Lower leg skin (tissue), 4 donors: ENCODE measurements at places on chromosomes 11 and 22.

DNA sequence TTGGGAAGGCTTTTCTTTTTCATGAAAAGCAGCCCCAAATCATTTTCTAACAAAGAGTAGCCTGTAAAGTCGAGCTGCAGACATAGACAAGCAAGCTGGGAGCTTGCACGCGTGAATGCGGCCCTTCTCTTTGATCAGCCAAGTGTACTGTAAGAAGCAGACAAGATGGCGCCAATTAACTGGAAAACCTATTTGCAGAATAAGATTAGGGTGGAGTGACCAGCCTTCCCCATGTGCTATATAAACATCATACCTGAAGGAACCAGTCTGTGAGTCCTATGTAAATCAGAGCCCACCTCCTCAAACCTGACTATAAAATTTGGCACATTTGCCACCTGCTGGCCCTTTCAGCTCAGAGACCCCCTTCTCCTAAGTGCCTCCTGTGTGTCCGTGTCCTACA, 982.7 kb downstream of the OPCML start:
- DNase-seq = no peak

DNA sequence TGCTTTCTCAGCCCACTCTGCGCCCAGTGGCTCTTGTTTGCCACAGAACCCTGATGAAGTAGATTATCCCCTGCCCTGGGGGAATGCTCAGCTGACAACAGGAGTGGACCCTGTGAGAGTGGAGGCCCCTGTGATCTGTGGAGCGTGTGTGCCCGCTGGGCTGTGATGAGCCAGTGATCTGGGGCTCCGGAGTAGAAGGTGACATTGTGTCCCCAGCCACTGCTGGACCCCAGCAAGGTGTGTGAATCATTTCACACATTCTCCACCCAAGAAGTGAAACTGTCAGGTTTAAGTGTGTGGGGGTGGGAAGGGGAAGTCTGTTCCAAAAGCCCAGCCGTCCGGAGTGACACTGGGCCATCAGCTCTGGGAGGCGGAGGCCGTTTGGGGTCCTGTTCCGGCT, 33.1 kb upstream of the GRAMD4 start:
- DNase-seq = no peak

DNA sequence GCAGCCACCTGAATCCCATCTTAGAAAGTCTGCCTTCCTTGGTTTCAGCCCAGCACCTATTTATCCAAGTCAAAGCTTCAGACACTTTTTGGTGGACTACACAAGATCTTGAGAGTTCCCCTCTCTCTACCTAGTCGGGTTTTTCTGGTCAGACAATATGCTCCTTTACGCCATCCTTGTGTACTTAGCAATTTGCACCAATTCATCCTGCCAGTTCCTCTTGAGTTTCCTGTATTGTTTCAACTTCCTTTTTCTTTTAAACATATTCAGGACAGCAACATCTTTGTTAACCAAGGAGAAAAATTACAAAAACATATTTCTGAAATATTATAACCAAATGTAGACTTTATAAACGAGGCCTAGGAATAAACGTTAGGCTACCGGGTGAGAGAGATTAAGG, 368.2 kb upstream of the CADM1 start:
- DNase-seq = no peak

GRCh38 chr11:88183233-88183632, 8.0 kb upstream of the RAB38 start:
- DNase-seq = no peak

DNA sequence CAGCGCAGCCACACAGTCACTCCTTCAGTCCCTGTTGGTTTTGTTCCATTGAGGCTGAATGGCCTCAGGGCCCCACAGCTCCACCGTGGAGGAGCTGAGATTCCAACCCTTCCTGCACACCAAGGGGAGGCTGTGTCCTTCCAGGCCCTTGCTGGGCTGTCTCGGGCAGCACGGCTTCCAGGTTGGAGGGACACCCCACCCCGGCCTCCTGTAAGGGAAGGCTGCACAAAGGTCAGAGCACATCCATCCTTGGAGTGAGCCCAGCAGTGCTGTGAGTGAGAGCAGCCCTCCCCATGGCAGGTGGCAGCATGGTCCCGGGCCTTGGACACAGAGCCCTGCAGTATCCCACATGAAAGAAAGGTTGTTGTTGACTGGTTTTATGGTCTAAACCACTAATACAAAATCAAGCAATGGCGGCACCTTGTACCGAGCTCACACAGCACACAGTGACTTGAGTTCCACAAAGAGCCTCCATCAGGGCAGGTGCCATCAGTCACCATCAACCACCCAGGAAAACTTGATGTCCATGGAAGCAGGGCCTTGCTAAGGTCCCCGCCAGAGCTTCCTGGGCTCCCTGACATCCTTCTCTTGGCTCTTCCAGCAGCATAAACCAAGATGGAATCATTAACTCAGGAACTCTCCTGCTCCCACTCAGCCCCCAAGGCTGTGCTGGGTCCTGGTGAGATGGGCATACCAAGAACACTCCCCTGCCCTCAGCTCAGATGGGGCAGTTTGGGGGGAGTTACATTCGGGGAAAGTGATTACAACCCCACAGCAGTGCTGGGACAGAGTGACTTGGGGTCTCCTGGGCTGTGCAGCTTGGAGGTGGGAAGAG, 1500.4 kb downstream of the TBC1D22A start:
- DNase-seq = no peak

GRCh38 chr11:96139691-96140090, 203.3 kb downstream of the MAML2 start:
- no peak for DNase-seq

- DNase-seq = peak; percentile 21
Observed at GRCh38 chr11:44673688-44674087, 53.1 kb upstream of the TSPAN18 start.

GRCh38 chr22:25774575-25775026, 32.6 kb downstream of the MYO18B start:
- DNase-seq = no peak
